ENCODE measurements at places on chromosomes 7 and 10.

GRCh38 chr10:114856544-114857287, 35.1 kb downstream of the FHIP2A start:
- peak; percentile 15 for DNase-seq

- DNase-seq, result no peak
These were observed 14.5 kb downstream of the BAZ1B start for GRCh38 chr7:73507556-73507955.

GRCh38 chr7:142351145-142351544, 93.3 kb upstream of the PRSS58 start:
- DNase-seq, result no peak

DNA sequence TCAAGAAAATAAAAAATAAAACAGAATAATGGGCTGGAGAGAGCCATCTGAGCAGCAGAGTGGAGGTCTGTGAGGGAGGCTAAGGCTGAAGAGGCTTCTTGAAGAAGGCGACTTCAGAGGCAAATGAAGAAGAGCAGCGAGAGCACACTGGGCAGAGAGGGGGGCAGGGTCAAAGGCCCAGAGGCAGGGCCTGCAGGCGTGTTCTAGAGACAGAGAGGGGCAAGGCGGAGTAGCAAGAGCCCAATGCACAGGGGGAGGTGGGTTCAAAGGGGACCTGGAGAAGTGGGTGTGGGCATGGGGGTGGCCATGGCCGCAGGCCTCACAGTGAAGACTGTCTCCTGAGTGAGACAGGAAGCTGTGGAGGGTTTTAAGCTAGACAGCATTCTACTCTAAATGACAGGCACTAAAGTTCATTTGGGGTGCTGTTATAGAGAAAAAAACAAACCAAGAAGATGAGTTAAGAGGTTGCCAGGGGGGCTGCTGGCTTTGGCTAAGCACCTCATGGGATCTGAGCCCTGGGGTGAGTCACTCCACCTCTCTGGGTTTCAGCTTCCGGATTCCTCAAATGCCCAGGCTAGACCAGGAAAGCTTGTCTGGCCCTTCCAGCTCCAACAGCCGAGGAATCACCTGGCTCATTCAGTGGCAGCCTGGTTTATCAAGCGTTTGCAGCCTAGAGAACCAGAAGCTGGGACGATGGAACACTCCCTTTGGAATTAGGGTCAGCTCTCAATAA, 81.7 kb downstream of the DLG5 start:
- DNase-seq, result no peak

DNA sequence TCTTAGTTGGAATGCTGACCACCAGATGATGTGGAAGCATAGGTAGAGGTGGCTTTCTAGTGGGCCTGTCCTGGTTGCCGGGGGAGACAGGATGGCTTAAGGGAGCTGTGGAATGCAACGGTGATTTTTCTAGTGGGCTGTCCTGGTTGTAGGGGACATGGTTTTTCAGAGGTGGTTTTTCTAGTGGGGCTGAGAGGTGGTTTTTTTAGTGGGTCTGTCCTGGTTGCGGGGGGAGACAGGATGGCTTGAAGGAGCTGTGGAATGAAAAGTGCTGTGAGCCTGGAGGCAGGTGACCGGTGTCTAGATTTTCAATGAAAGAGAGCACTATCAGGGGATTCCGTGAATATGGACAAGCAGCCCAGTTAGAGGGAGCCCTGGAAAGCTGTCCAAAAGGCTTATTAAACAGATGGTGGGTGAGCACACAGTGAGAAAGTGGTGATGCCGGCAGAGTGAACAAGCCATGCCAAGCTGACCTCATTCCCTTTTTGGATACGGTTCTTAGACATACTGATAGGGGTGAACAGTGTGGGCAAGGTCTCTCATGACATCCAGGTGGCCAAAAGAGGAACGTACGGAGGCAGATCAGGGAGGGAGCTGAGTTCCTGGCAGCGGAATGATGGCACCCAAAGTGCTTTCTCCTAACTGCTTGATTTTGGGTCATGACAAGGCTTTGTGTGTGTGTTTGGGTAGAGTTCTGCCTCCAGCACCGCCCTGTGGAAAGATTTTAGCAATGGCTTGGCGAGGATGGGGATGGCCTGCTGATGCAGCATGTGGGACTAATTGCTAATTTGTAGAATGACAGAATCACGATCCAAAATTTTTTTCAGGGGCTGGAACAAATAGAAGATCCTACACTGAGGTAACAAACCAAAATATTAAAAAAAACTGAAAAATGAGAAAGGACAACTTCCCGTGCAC, 126.6 kb downstream of the TMEM178B start:
- DNase-seq, result no peak

DNA sequence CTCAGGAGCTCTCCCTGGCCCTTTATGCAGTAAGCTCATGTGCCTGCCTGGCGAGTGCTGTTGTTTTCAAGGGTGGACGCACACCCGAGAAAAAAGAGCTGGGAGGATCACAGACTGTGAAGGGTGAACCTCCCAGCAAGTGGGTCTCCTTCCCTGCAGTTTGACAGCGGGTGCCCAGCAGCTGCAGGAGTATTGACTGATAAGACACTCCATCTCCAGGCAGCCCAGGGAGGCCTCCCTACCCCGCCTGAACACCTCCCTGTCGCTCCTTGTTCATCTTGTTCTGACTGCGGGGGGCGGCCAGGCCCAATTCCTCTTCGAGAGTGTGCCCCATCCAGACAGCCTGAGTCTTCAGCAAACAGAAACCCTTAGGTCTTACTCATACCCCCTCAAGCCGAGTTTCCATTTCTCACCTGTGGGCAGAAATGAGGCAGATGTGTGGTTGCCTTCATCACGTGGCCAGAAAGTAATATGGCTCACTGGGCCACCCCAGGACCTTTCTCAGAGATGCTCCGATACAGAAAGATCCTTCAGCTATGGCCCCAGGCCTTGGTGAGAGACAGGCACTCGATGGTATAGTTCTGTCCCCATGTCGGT, 17.2 kb downstream of the MDH2 start:
- no peak for DNase-seq

- no peak for DNase-seq
These were observed 356.4 kb downstream of the TNS3 start for GRCh38 chr7:47225387-47226131.

DNA sequence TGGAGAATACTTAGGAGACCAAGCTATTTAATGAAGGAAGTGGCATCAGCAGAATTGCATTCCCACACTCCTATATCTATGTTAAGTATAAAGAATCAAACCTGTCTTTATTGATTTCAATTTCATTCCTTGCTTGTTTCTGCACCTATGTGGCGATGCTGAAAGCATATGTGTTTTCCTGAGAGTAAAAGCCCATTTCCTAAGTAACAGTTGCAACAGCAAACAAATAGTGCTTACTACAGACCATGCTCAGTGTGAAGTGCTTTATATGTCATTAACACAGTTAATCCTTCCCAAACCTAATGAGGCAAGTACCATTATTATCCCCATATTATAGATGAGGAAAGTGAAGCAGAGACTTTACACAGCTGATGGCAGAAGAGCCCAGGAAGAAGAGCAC, 552.1 kb downstream of the PARD3 start:
- DNase-seq, result no peak

DNA sequence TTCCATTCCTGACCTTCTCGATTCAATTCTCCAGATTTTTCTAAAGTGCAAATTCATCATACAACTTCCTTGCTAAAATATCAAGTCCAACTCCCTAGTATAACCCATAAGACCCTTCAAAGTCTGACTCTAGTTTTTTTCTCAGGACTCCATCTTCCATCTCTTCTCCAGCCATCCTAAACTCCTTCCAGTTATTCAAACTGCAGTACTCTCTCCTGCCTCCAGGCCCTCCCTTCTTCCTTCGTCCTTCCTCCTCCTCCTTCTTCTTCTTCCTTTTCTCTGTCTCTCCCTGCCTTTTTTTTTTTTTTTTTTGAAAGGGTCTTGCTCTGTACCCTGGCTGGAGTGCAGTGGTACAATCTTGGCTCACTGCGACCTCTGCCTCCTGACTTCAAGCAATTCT, 111.9 kb downstream of the RELN start:
- DNase-seq, result no peak

DNA sequence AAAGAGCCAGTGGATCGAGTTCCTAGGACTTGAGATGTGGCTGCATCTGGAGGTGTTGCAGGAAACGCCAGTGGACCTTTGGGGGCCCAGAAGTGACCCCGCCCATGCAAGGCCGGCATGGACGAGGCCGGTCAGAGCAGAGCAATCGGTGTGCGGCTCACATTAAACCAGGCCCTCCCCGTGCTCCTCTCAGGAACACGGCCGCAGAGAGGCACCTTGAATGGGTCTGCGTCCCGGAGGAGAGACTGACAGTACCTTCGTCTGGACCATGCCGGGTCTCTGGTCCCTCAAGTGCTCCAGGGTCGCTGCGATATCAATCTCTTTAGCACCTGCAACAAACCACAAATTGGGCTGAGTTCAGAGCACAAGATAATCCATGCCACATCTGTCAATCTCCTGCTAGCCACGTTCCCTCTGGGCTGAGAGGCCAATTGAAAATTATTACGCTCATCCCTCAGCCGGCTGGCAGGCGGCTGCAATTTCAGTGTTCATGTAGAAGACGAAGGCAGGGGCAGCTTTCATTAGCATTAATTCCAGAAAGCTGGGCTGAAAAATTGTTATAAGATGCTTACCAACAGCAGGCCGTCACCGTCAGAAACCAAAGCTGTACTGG, 212.0 kb downstream of the DNAJB6 start:
- no peak for DNase-seq
